ENCODE measurements at places on chromosomes 2 and 18.

DNA sequence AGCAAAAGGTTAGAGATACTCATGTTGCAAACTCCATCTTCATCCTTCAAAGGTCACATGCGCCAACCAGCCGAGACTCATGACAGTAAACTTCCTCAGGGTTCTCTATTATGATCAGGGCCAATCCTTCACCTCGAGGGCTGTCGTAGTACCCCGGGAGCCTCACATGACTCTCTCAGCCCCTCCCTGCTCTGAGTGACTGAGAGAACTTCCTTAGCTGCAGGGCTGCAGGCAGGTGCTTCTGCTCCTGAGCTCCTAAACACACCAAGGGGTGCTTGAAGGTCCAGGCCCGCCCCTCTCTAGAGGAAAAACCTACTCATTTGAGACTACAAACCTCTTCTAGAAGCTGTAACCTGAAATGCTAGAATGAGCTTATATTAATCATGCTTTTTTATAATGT lies 48.2 kb downstream of the LONRF2 start:
- no peak for DNase-seq

DNA sequence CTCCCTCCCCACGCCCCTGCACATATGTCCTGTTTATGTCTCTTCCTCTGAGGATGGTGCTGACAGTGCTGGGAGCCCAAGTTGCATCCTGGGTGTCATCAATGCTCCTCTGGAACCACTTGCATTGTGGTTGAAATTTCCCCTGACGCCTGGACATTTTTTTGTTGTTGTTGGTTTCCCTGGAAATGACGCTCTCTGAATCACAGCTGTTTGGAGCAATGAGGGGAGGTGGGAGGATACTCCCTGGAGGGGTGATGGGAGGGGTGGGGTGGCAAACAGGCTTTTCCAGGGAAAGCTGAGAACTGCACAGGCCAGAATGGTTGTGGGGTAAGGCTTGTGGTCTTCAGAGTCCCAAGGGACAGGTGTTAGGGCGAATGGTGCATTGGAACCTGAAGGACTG lies 29.6 kb downstream of the CELF4 start:
- no peak for DNase-seq

DNA sequence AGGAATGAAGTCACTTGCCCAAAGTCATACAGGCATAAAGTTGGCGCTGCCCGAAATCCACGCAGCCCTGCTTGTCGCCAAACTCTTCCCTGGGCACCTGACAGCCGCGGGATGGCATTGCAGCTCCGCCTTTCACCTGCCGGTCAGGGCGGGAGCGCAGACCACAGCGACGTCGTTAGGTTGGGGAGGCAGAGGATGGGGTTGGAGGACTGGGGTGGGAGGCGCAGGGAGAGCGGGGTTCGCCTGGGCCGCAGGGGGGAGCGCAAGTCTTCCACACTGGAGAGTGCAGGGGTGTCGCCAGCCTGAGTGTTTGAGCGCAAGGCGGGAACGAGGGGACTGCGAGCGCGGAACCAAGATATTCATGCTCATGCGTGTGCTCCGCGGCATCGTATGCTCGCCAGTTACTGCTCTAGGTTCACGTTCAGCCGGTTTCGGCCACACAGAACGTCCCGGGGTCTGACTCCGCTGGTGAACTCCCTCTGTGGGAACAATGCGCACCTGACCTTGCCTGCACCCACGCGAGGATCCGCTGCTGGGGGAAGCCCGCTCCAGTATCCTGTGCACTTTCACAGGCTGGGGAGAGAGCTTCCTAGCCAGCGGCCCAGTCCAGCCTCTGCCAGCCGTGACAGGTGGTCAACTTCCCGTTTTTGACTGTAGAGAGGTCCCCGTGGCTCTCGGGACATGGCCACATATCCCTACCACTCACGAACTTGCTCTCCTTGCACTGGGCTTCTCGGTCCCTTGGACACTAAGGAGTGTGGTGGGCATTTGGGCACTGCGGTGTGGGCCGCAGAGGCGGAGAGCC lies 767 bp upstream of the NPPC start:
- DNase-seq: no peak

- DNase-seq: no peak
Measured at GRCh38 chr2:30427606-30428347, 19.3 kb upstream of the LCLAT1 start.

- DNase-seq: no peak
Measured at GRCh38 chr18:49591271-49591670, 29.4 kb downstream of the LIPG start.

GRCh38 chr2:28199995-28200679 lies 192.5 kb upstream of the FOSL2 start:
- no peak for DNase-seq

DNA sequence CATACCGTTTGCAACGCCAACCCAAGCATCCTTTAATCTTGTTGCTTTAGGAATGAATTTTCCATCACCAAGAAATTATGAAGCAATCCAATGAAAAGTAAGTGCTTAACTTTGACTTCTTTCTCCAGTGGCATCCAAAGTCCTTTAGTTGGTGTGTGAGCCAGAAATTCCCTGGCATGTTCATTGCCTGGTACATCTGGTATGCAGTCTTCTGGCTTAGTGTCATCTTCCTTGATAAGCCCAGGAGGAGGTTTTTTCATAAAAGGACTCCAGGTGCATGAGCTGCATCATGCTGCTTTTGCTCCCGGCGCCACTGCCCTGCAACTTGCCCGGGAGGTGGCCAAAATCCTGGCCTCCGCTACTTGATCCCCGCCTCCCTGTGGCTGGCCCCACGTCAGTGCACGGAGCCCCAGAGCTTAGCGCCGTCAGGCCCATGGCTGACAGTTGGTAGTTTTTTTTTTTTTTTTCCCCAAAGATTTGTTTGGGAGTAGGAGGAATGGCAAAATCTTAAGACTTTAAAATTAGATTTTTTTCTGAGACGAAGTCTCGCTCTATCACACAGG lies 58.7 kb downstream of the PUM2 start:
- DNase-seq: no peak

DNA sequence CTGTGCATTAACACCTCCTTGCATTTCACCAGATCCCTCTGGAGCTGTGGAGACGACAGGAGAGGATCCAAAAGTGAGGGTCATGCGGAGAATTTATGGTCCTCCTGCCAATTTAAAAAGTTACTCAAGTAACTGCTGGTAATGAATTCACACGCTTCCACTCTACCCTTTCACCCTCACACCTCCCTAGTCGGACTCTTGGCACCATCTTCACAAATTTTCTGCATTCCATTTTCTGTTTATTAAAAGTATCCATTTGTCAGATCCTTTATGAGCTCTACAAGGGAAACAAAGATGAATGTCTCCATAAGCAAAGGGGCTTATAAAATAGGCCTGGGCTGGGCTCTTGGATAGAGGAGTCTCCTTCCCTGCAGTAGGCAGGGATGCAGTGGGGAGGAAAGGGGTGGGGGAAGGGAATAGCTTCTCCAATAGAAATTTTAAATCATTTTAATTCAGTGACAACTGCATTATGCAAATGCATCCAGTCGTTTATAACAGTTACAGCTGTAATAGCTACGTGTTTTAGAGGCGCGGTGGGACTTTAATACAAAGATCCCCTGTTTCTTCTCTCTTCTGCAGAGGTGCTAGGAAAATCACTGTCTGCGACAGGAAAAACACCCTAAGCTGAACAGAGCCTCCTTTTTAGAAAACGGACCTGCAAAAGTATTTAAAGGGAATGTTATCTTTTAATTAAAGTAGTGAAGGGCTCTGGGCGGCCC lies 132.2 kb downstream of the EPHA4 start:
- DNase-seq: no peak

DNA sequence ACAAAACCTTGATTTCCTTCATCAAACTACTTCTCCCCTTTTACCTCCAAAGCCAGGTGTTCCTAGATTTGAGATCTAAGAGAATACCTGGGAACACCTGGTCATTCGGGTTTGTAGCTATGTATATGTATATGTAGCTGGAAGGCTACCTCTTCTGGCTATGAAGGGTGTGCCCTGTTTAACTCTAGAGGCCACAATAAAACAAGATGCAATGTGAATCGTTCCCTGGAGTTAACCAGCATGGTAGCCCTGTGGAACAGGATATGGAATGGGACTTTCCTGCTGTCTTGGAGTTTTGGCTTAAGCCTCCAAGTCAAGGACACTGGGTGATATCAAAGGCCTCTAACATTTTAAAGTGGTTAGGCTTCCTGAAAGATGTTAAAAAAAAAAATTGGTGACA lies 17.7 kb upstream of the NFU1 start:
- DNase-seq: no peak

GRCh38 chr2:28445448-28446258 lies 50.2 kb upstream of the PLB1 start:
- no peak for DNase-seq

DNA sequence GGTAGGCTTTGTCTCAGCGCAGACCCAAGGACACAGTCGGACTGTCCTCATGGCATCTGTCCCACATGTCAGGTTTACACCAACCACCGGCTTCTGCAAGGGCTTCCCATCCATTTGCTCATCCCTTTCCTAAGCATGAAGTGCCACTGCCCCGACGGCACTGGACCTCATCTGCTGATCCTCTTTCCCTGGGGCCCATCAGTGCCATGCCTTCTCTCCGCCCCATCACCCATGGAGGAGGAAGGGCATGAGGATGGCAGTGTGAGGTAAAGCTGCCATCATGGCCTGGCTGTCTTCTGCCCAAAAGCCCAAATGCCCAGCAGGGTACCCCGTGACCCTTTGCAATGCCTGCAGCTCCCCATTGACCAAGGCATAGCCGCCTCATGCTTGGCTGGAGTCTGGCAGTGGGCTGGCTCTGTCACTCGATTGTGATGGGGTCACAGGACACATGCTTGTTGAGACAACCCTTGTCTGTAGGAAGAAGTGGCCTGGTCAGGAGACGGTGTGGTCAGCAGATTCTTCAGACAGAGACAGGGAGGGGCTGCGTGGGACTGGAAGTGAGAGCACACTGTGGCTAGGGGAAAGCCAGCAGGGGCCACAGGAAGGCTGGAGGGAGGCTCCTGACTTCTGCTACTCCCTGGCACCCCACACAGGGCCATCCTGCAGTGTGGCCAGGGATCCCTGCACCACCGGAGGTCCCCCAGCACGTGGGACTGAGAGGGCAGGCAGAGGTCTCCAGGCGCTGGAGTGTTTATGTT lies 493.7 kb upstream of the HS6ST1 start:
- DNase-seq: no peak

- no peak for DNase-seq
Measured at GRCh38 chr18:50190236-50190635, 4.7 kb downstream of the MYO5B start.

DNA sequence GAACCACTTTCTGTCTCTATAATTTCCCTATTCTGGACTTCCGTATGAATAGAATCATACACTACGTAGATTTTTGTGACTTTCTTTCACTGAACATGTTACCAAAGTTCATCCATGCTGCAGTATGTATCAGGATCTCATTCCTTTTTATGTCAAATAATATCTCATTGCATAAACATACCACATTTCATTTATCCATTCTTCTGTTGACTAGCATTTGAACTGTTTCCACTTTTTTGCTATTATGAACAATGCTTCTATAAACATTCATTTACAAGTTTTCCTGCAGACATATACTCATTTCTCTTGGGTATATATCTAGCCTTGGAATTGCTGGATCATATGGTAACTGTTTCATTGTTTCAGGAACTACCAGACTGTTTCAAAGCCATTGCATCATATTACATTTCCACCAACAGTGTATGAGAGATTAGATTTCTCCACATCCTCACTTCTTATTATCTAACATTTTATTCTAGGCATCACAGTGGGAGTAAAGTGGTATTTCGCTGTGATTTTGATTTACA lies 186.2 kb downstream of the DYM start:
- no peak for DNase-seq

- no peak for DNase-seq
Measured at GRCh38 chr2:39469807-39470206, 32.7 kb upstream of the MAP4K3 start.

GRCh38 chr2:5722236-5722635 lies 30.1 kb downstream of the SOX11 start:
- no peak for DNase-seq

- DNase-seq: no peak
Measured at GRCh38 chr18:59575995-59576394, 121.2 kb downstream of the CCBE1 start.

DNA sequence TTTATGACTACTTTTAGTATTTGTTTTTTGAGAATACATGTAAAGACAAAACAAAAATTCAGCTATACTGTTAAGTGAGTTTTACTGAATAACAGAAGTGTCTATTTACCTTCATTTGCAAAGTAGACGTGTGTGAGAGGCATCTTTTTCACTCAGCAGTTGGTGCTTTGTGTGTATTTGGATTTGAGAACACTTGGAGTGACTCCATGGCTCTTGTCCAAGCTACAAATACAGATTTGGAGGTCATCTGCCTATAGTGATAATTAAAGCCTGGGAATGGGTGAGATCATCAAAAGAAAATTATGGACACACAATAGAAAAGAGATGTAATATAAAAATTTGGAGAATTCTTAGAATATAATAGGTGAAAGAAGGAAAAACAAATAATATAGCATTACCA lies 6.2 kb downstream of the NAB1 start:
- DNase-seq: no peak

DNA sequence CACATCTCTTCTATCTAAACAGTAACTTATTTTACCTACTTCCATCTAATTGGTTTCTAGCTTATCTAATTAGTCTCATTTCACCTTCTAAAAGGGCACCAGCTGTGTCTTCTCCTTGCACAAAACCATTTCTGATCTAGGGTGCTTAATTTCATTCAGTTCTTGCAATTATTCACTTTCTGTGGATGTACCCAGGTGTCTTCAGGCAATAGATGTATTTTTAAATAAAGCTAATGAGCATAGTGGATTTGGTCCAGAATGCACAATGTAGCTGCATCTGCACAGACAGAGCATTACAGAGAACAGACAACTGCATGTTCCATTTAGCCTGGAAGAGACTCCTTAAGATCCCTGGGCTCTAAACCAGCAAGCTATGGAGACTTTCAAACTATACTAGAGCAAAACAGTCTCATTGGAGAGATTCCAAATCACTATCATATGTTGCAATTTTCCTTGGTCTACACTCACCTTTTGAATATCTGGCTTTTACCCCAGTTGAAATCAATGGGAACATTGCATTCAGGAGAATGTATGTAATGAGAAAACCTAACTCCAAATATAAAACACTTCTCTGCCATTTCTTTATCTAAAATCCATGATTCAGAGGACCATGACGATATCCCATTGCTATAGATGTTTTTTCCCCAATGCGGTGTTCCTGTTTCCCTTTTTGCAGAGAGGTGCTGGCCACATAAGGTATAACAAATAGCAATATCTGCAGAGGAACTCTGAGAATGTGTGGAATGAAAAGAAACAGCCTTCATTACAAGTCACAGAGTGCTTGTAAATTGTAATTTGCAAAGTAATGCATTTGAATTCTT lies 3.5 kb upstream of the RFX8 start:
- DNase-seq: no peak

- no peak for DNase-seq
Measured at GRCh38 chr18:23038712-23039111, 96.6 kb upstream of the CABLES1 start.

DNA sequence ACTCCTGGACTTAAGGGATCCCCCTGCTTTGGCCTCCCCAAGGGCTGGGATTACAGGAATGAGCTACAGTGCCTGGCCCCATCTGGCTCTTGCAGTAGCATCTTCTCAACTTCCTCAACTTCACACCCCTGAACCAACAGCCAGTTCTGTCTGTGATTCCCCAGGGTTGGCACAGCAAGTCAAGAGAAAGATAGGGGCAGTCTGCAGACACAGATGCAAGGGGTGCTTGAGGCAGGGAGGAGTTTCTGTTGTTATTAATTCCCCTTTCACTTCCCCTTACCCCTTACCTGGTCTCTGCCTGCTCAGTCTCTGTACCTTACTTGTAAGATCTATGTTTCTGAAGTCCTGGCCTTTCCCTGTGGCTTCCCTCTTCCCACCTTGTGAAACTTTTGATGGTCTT lies 54.1 kb upstream of the MEX3C start:
- no peak for DNase-seq

All from GDM1 (cell line).